ENCODE measurements at places on chromosomes 4 and X.
A peak's percentile ranks its signal among the peaks of the same experiment; 100 is the strongest.

DNA sequence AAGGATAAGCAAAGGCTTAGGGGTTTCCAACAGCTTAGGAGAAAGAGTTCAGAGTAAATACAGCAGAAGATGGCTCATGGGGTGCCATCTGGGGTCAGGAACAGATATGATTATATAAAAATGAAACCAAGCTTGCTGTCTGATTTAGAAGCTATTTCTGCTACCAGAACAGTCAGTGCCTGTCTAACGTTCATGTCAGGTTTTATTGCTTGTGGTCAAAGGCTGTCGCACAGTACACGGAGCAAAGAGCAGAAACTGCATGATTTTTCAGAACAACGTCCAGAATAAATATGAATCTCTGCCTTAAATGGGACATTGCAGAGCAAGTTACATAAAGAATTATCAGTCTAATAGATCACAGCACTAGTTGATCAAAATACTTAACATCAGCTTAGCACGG lies 17.4 kb downstream of the CETN2 start:
- no peak for DNase-seq

GRCh38 chr4:27293831-27294230 lies 433.2 kb downstream of the STIM2 start:
- DNase-seq, result no peak

DNA sequence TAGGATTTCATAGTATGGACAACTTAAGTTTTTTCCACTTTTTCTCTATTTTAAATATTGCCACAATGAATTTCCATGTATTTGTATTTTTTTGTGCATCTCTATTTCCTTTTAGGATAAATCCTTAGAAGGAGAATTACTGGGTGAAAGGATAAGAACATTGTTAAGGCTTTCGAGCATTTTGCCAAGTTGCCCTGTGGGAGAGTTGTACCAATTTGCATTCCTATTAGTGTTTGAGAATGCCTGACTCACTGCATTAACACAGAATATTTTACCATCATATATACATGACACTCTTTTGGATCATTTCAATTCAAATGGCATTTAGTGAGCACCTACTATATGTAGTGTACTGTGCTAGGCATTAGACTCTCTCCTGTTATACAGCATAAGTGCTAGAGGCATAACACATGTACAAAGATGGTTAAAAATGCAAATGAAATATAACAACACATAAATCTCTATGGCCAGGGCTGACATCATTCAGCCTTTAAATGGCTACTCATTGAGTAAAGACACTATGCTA lies 57.0 kb downstream of the PLAC1 start:
- peak; percentile 79 for DNase-seq

GRCh38 chr4:13059019-13059418 lies 425.1 kb downstream of the RAB28 start:
- no peak for DNase-seq

- no peak for DNase-seq
These were observed 60.4 kb downstream of the FNIP2 start for GRCh38 chr4:158829254-158829653.

DNA sequence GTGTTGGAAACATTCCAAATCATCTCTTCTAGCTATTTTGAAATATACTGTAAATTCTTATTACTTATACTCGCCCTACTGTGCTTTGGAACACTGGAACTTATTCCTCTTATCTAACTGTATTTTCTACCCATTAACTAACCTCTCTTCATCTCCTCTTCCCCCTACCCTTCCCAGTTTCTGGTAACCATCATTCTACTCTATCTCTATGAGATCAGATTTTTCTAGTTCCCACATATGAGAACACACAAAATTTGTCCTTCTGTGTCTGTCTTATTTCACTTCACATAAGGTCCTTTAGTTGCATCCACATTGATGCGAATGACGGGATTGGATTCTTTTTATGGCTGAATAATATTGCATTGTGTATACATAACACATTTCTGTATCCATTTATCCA lies 1003.8 kb upstream of the INTU start:
- DNase-seq, result no peak
